Right lung (tissue), 10 donors: ENCODE measurements at places on chromosomes 1 and 21. TPM values are rescaled to one million over a fixed set of nuclear protein-coding genes. Genes with fewer than 3 reads are reported as not detected.

Gene KPRP
- not detected for polyA plus RNA-seq

Gene FCMR
- 2.5 TPM for polyA plus RNA-seq

Gene SLC5A9
- polyA plus RNA-seq, result 3.5 TPM

Gene U2AF1
- 66.0 TPM for polyA plus RNA-seq

Gene RASAL2
- polyA plus RNA-seq, result 17.2 TPM

Gene TPTE
- polyA plus RNA-seq, result not detected

Gene GBP6
- 0.21 TPM for polyA plus RNA-seq

Gene KCNJ9
- polyA plus RNA-seq, result 0.10 TPM

Gene SH3BGR
- 0.77 TPM for polyA plus RNA-seq

Gene DIO1
- 0.51 TPM for polyA plus RNA-seq

Gene HMGN1
- polyA plus RNA-seq, result 708 TPM

Gene LCE1B
- not detected for polyA plus RNA-seq

Gene ASPM
- 18.2 TPM for polyA plus RNA-seq

Gene ADGRL2
- 278 TPM for polyA plus RNA-seq

Gene TMOD4
- polyA plus RNA-seq, result 1.7 TPM

Gene PEAR1
- polyA plus RNA-seq, result 25.0 TPM

Gene MAP1LC3C
- 1.2 TPM for polyA plus RNA-seq

Gene LCE6A
- not detected for polyA plus RNA-seq

Gene OR14K1
- polyA plus RNA-seq, result not detected

Gene PLXNA2
- polyA plus RNA-seq, result 37.5 TPM

Gene LCE2B
- polyA plus RNA-seq, result not detected

Gene ZFP69
- polyA plus RNA-seq, result 7.4 TPM

Gene IRF6
- 18.9 TPM for polyA plus RNA-seq

Gene EFNA3
- polyA plus RNA-seq, result 4.3 TPM

Gene DYNLT5
- polyA plus RNA-seq, result 7.8 TPM

Gene METTL18
- polyA plus RNA-seq, result 13.5 TPM

Gene MAPKAPK2
- polyA plus RNA-seq, result 61.1 TPM

Gene RYR2
- polyA plus RNA-seq, result 9.7 TPM

Gene MAP3K21
- 17.0 TPM for polyA plus RNA-seq

Gene SYT11
- polyA plus RNA-seq, result 13.8 TPM

Gene CHRM3
- polyA plus RNA-seq, result 2.9 TPM

Gene RPE65
- 0.48 TPM for polyA plus RNA-seq

Gene UTP11
- 38.4 TPM for polyA plus RNA-seq

Gene CCDC181
- 4.4 TPM for polyA plus RNA-seq

Gene TBX19
- polyA plus RNA-seq, result 5.4 TPM

Gene PRPF38A
- polyA plus RNA-seq, result 81.2 TPM

Gene FBXO28
- 23.1 TPM for polyA plus RNA-seq

Gene LRRC53
- polyA plus RNA-seq, result not detected

Gene ZSWIM5
- 4.5 TPM for polyA plus RNA-seq

Gene LIN9
- polyA plus RNA-seq, result 13.9 TPM

Gene SRGAP2B
- 34.0 TPM for polyA plus RNA-seq

Gene RNU1-4
- not detected for polyA plus RNA-seq

Gene PLA2G2D
- 0.10 TPM for polyA plus RNA-seq

Gene RHBDL2
- polyA plus RNA-seq, result 1.7 TPM

Gene SPATA21
- 0.33 TPM for polyA plus RNA-seq

Gene MLLT11
- polyA plus RNA-seq, result 21.7 TPM

Gene CD34
- 157 TPM for polyA plus RNA-seq

Gene HAO2
- polyA plus RNA-seq, result 0.33 TPM

Gene ABCG1
- 7.8 TPM for polyA plus RNA-seq

Gene SLC25A34
- polyA plus RNA-seq, result 4.2 TPM

Gene ITLN1
- polyA plus RNA-seq, result 1.2 TPM

Gene TNFRSF4
- polyA plus RNA-seq, result 5.8 TPM
